Neural progenitor cell (in vitro differentiated cells): ENCODE measurements at places on chromosomes 3 and 15. TPM values are rescaled to one million over a fixed set of nuclear protein-coding genes. Genes with fewer than 3 reads are reported as not detected.

The ZIC1 gene
- total RNA-seq, result 0.56 and 0.84 TPM in 2 replicates

The VPS13C gene
- total RNA-seq, result 31.9 and 51.6 TPM in 2 replicates

- no peak for DNase-seq
Measured at GRCh38 chr3:160374925-160375324, 24.1 kb downstream of the IFT80 start.

- DNase-seq, result no peak
Measured at GRCh38 chr15:78650022-78650421, 9.0 kb upstream of the CHRNB4 start.

DNA sequence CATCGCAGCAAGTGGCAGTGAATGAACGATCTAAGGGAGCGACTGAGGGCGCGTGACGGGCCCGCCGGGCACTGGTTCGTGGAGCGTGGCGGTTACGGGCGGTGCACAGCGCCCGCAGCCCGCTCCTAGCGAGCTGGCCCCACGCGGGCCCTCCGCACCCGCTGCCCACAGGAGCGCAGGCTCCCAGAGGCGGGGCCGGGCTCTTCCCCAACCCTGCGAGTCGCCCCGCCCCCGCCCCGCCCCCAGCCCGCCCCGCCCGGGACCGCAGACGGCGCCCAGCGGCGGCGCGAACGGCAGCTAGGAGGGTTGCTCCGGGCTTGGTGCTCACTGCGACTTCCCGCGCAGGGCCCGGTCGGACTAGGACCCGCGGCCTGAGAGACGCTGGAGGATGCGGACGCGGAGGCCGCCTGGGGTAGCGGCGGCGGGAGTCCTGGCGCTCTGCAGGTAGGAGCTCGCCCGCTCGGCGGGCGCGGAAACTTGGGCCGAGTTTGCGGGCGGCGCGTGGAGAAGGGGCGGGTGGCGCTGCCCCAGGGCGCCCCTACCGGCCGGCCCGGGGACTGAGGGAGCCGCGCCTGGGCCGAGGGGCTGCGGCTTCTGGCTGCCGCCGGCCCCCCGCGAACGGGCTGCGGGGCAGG is at the start of gene C15orf39:
TSS of gene C15orf39 (plus strand) at position 267 of the 635 bp plus-strand sequence. CDS start 4,167 bp downstream, outside the sequence.
- peak; percentile 88 for DNase-seq

DNA sequence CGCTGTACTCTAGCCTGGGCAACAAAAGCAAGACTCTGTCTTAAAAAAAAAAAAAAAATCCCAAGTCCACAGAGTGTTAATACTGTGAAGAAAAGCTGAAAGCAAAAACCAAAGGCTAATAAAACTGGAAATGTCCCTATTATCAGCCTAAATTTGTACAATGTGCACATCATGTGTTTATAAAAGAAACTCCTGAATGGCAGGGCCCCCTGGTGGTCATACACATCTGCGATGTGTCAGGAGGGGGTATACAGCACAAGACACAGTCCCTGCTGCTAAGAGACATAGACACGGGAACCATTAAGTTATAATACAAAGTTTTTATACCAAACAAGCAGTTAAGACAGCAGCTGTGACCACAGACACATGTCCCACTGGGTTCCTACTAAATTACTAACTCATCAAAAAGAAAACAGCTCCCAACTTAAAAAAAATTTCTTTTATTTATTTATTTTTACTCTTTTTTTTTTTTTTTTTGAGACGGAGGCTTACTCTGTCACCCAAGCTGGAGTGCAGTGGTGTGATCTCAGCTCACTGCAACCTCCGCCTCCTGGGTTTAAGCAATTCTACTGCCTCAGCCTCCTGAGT is 31.0 kb downstream of the IDH2 start:
- DNase-seq, result peak; percentile 74

DNA sequence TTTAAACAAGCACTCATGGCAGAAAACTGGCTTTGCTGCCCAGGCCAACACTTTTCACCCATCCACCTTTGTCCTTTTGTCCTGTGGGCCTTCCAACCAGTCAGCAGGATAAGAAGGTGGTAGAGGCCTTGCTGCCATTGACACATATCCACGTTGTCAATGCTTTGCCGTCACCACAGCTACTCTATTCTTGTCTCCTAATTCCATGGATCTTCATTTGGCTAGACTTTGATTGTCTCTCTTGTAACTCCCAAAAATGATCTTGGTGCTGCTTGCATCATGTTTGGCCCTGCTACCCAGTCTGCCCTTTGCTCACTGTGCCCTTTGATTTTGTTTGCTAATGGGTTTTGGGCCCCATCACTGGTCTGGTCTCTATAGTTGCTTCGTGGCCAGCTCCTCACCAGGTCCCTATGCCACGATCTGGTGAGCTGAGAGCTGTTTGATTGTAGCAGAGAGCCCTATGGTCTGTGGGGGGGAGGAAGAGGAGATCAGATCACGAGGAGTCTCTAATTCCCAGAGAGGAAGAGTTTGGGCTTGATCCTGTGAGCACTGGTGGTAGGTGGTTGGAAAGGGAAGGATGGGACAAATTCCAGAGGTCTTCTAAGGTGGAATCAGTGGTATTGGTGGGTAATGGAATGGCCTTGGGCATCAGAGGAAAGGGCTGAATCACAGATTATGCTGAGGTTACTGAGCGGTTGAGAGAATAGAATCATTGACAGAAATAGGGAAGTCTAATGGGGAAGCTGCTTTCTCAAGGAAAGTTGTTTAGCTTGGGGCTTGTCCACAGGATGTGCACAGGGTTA is 40.3 kb downstream of the ABHD2 start:
- DNase-seq, result no peak

GRCh38 chr3:49831341-49831740 is 17.6 kb upstream of the UBA7 start:
- DNase-seq, result no peak

- DNase-seq, result peak; percentile 39
Measured at GRCh38 chr3:172208586-172209332, 169.4 kb downstream of the FNDC3B start.

GRCh38 chr15:41207687-41208448 is 22.7 kb downstream of the EXD1 start:
- no peak for DNase-seq
